Naive thymus-derived CD4-positive, alpha-beta T cell (primary cell): ENCODE measurements at places on chromosomes 6 and 20. TPM values are rescaled to one million over a fixed set of nuclear protein-coding genes. Genes with fewer than 3 reads are reported as not detected.

KCNG1 gene
- total RNA-seq, result 0.17 TPM in 1 of 2 replicates, not detected in the other

DNA sequence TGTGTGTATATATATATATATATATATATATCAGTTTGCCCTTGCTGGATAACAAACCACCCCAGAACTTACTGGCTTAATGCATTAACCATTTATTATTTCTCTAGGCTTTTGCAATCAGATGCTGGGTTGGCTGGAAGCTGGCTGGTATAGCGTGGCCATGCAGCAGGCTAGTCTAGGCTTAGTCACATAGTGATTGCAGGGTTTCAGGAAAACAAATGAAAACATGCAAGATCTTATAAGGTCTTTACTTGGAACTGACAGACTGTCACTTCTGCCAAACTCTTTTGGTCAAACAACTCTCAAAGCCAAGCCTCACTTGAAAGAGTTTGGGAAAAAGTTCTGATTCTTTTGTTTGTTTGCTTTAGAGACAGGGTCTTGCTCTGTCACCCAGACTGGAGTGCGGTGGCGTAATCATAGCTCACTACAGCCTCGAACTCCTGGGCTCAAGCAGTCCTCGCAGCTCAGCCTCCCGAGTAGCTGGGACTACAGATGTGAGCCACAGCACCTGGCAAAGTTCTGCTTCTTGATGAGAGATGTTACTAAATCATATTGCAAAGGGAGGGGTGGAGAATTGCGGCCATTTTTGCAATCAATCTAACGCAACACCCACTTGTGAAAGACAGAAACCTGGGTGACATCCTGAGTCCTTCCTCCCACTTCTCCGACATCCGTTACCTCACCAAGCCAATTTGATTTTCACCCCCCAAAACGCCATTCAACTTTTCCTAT is 74.6 kb upstream of the RNF24 start:
- DNase-seq, result no peak
- H3K4me3 ChIP-seq, result no peak overlapping the region
- no peaks in the 10 kb centered on the region for H3K27me3 ChIP-seq
- H3K36me3 ChIP-seq, result no peaks in the 10 kb centered on the region
- no peak overlapping the region for H3K27ac ChIP-seq

EEF1A2 gene
- total RNA-seq, result 1.5 TPM

DNA sequence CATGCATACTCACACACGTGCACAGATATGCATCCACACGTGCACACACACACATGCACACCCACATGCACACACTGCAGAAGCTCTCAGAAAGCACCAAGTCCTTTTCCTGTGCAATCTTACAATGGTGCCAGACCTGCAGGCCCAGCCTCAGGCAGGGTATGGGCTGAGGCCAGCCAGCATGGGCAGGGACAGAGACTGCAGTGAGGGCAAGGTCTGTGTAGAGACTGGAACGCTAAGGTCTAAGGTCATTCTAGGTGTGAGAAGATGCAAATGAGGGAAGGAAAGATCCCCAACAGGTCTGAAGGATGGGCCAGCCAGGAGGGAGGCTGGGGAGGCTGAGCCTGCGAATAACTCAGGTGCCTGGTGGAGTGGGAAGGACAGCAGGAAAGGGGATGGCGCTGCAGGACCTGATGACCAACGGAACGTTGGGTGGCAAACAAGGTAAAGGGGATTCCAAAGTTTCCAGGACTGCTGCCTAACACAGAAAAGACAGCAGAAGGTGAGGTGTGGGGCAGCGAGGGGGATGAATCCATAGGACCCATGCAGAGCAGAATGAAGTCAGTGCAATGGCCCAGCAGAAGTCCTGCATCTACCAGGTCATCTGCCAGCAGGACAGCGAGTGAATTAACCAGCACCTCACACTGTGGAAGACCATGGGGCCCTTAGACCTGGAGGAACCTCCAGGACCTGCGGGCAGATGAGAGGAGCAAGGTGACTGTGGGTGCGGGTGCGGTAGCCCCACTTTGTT is 67.0 kb downstream of the ABHD12 start:
- no peaks in the 10 kb centered on the region for H3K4me1 ChIP-seq
- H3K27me3 ChIP-seq, result no peaks in the 10 kb centered on the region
- no peaks in the 10 kb centered on the region for H3K36me3 ChIP-seq

DNA sequence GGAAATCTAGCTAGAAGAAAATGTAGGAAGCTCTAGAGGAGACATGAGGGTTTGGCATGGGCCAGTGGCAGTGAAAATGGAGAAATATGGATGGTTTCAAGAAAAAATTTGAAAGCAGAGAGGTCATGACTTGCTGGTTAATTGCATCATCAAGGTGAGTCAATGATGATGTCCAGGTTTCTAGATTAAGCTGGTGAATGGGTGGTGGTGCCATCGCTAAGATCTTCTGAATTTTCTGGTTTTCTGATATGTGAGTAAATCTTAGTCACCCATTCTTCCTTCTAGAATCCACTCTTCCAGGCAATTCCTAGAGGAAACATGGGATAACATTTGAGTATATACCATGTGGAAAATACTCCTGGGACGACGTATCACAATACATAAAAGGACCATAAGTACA is 25.0 kb downstream of the SH3BGRL2 start:
- H3K36me3 ChIP-seq, result no peaks in the 10 kb centered on the region
- H3K4me3 ChIP-seq, result no peak overlapping the region
- H3K4me1 ChIP-seq, result no peaks in the 10 kb centered on the region
- no peak for DNase-seq

- DNase-seq, result no peak
- H3K27me3 ChIP-seq, result no peaks in the 10 kb centered on the region
- H3K4me3 ChIP-seq, result no peak overlapping the region
- H3K27ac ChIP-seq, result no peak overlapping the region
- no peaks in the 10 kb centered on the region for H3K36me3 ChIP-seq
- no peaks in the 10 kb centered on the region for H3K4me1 ChIP-seq
These were observed 435.8 kb upstream of the JARID2 start for GRCh38 chr6:14810021-14810420.

DNA sequence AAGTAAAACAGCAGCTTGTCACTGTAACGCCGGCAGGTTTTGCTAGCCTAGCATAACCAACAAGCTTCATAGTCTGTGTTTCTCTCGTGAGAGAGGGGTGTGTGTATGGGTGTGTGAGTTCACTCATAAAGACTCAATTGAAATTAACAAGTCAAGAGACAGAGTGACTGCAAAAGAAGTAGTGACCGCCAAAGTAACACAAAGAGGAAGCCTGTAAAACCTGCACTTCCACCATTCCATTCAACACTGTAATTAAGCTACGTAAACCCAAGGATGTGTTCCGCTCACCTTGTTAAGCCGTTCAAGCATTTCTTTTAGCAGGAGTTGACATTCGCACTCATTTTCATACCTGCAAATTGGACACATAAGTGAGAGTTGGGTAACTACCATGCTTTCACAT is 6.6 kb downstream of the BFSP1 start:
- no peaks in the 10 kb centered on the region for H3K36me3 ChIP-seq
- no peak overlapping the region for H3K4me3 ChIP-seq
- H3K4me1 ChIP-seq, result no peaks in the 10 kb centered on the region
- DNase-seq, result no peak

GRCh38 chr6:28182255-28182654 is 40.6 kb downstream of the ZKSCAN8 start:
- no peak overlapping the region for H3K27ac ChIP-seq
- H3K27me3 ChIP-seq, result no peaks in the 10 kb centered on the region
- DNase-seq, result no peak
- no peaks in the 10 kb centered on the region for H3K4me1 ChIP-seq
- no peak overlapping the region for H3K4me3 ChIP-seq

GRCh38 chr6:90080876-90081481 is 186.7 kb downstream of the GJA10 start:
- H3K27me3 ChIP-seq, result no peaks in the 10 kb centered on the region
- no peaks in the 10 kb centered on the region for H3K36me3 ChIP-seq
- peak overlapping the region; percentile 57 for H3K4me3 ChIP-seq
- DNase-seq, result peak; percentile 84

DNA sequence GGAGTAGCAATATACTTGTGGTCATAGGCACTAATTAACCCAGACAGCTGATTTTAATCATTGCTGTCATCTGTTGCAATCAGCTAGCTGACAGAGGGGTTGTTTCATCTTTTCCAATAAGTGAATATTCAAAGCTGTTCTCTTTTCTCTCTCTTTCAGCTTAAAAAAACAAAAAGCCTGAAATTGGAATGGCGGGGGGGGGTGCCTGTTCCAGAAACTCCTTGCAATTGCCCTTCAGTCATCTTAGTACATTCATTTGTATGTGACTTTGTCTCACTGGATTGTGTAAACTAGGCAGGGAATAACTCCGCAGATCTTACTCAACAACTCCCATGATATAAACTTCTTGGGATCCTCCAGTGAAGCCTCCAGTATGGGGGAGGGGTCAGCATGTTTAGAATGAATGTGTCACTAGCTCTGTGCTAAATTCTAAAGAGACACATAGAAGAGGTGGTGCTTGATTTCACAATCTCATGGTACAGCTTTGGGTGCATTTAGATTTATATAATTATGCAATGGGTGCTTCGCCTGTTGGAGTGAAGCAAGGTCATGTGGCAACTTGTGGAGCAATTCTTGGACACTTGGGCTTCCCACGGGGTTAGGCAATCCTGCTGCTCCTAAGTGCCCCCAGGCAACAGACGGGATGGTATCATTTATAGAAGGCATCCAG is 40.1 kb downstream of the SLC24A3 start:
- H3K36me3 ChIP-seq, result no peaks in the 10 kb centered on the region
- no peaks in the 10 kb centered on the region for H3K27me3 ChIP-seq
- H3K27ac ChIP-seq, result no peak overlapping the region
- no peak overlapping the region for H3K4me3 ChIP-seq

DNA sequence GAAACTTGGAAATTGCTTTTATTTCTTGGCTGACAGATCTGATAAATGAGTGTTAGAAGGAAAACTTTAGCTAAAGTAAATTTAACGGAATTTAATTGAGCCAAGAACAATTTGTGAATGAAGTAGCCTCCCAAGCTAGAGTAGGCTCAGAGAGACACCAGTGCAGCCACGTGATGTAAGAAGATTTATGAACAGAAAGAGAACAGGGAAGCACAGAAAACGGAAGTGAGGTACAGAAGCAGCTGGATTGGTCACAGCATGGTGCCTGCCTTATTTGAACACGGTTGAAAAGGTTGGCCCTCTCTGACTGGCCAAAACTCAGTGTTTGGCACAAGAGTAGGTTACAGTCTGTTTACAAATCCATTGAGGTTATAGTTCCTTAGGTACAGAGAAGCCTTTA is 29.5 kb upstream of the IFNGR1 start:
- no peaks in the 10 kb centered on the region for H3K27me3 ChIP-seq
- no peaks in the 10 kb centered on the region for H3K36me3 ChIP-seq
- H3K4me1 ChIP-seq, result no peaks in the 10 kb centered on the region
- H3K27ac ChIP-seq, result no peak overlapping the region

GRCh38 chr20:6384956-6385486 is 262.2 kb upstream of the FERMT1 start:
- no peaks in the 10 kb centered on the region for H3K27me3 ChIP-seq
- H3K36me3 ChIP-seq, result no peaks in the 10 kb centered on the region
- no peak overlapping the region for H3K4me3 ChIP-seq
- DNase-seq, result no peak

DNA sequence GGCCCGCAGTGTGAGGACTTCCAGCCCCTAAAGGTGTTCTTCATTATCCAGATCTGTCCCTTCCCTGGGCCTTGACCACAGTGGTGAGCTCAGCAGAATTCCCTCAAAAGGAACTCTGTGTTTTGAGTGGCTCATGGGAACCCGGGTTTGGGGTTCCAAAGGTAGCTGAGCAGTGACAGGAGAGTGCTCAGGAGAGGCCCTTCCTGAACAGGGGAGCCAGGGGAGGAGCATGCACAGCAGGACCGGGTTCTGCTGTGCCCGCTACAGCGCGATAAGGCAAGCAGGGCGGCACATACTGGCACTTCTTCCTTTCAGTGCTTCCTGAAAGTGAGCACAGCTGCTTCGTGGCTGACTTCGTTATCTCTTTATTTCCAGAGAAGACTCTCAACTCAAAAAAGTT is 88.3 kb downstream of the SSR1 start:
- H3K27ac ChIP-seq, result no peak overlapping the region
- no peak overlapping the region for H3K4me3 ChIP-seq
- no peak for DNase-seq
- no peaks in the 10 kb centered on the region for H3K4me1 ChIP-seq
- H3K27me3 ChIP-seq, result no peaks in the 10 kb centered on the region
- H3K36me3 ChIP-seq, result peaks cover 5% of the 10 kb centered on the region

PPP1R3G gene
- total RNA-seq, result not detected

SLA2 gene
- total RNA-seq, result 29.2 TPM

DNA sequence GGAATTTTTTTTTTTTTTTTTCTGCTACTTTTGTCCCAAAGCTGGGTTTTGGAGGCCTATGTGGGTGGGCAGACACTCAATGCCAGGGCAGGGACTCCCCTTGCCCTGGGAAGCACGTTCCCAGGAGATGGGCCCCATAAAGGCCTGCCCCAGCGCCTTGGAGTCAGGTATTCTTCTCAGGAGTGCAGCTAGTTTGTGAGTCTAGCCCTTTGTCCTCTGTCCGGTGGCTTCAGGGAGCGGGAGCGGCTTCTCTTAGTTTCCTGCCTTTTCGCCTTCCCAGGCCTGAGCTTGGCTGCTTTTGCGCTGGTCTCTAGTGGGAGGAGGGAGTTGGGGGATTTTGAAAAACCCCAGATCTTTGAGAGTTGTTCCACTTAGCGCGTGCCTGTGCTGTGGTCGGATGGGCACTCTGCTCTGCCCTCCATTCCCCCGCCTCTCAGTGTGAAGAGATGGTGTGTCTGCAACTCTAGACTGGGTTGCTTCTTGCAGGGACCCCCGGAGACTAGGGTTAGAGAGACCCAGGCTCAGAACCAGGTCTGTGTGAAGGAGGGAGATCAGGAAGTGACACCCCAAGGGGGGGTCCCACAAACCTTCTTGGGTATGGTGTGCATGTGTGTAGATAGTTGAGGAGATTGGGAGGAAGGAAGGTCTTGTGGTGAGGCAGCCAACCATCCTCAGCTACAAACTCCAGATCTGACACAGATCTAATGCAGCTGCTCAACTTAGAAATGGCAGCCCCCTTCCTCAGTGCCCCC is 1.3 kb downstream of the PLCG1 start:
- no peaks in the 10 kb centered on the region for H3K36me3 ChIP-seq
- H3K27ac ChIP-seq, result peak overlapping the region; percentile 91
- DNase-seq, result peak; percentile 42
- H3K27me3 ChIP-seq, result no peaks in the 10 kb centered on the region
